ENCODE measurements at places on chromosomes 4 and X.

- no peak for DNase-seq
These were observed 190.7 kb downstream of the OR13H1 start for GRCh38 chrX:131734621-131735020.

GRCh38 chr4:183996868-183997267 lies 91.8 kb downstream of the STOX2 start:
- DNase-seq: no peak

DNA sequence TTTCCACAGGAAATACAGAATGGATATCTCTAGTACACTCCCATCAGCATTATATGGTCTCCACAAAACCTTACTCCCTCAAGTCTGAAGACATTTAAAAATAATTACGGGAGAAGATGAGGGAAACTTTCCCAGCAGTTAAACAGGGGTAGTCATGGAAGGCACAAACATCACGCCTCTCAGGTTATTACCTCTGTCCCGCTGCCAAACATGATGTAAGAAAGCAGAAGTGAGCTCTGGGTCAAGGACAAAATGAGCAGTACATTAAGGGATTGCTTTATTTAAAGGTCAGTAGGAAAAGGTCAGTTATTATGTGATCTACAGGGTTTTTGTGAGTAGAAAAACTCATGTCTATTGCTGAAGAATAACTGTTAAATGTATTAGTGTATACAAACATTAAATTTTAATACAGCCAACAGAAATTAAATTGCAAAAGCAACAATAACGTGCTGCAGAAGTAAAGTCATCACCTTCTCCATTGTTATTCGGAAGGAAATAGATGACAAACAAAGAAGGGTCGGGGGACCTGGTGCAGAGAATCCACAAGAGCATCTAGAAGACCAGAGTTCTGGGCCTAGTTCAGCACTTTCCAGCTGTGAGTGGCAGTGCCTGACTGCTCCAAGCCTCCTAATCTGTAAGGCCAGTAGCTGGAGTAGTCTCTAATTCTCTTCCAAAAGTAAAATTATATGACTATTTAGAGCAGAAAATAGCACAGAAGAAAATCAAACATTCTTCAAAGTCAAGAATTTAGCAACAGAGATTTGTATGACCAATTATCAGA lies 171.2 kb downstream of the PPP3CA start:
- DNase-seq: no peak

- DNase-seq: no peak
These were observed 64.5 kb downstream of the STX18 start for GRCh38 chr4:4477391-4477790.
